Stimulated activated CD4-positive, alpha-beta T cell treated with anti-CD3 and anti-CD28 coated beads, Interleukin-4, amount 100 ng/mL, for 48 hours (primary cell): ENCODE measurements at places on chromosomes 16 and 17.
A peak's percentile ranks its signal among the peaks of the same experiment; 100 is the strongest.

GRCh38 chr16:78892951-78893733 is 707.4 kb downstream of the MAF start:
- no peak for DNase-seq

- DNase-seq, result peak; percentile 66
Measured at GRCh38 chr17:42484304-42484703, 25.6 kb downstream of the ATP6V0A1 start.

- no peak for DNase-seq
Measured at GRCh38 chr16:67666032-67666551, 458 bp downstream of the ENKD1 start.

DNA sequence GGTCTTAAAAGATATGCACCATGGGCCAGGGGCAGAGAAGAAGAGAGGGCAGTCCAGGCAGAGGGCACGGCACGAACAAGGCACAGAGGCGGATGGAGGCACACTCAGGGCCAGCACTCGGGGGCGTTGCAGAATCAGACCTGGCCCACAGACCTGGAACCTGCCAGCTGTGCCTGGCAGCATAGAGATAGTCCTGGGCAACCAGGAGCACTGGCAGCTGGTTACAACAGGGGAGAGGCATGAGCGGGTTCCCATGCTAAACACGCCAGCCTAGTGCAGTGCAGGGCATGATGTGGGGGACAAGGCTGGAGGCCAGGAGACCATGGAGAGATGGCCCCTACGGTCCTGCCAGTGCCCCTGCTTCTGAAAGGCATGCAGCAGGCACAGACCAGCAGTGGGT is 56.9 kb upstream of the RBFOX3 start:
- no peak for DNase-seq
